ENCODE measurements at places on chromosomes 11 and 22. TPM values are rescaled to one million over a fixed set of nuclear protein-coding genes. Genes with fewer than 3 reads are reported as not detected.
A peak's percentile ranks its signal among the peaks of the same experiment; 100 is the strongest.

TMPRSS5 gene
- total RNA-seq: 3.0 TPM

SCGB1D2 gene
- total RNA-seq: not detected

WNT7B gene
- total RNA-seq: 6.6 TPM

FAM181B gene
- total RNA-seq: 9.7 TPM

CNIH2 gene
- total RNA-seq: 33.1 TPM

PYGM gene
- 1.2 TPM for total RNA-seq

COPB1 gene
- total RNA-seq: 154 TPM

MYO7A gene
- total RNA-seq: 0.47 TPM

JOSD1 gene
- total RNA-seq: 66.1 TPM

GAS2L1 gene
- 7.3 TPM for total RNA-seq

TUB gene
- 88.3 TPM for total RNA-seq

MAPK8IP2 gene
- total RNA-seq: 76.3 TPM

HTR3A gene
- total RNA-seq: 0.31 TPM

GPHA2 gene
- total RNA-seq: not detected

OMP gene
- total RNA-seq: not detected

GRCh38 chr11:35747668-35748067 lies 85.1 kb downstream of the TRIM44 start:
- no peak for DNase-seq

- peak; percentile 9 for DNase-seq
These were observed 1329.0 kb downstream of the LRRC4C start for GRCh38 chr11:40130427-40130826.

DNA sequence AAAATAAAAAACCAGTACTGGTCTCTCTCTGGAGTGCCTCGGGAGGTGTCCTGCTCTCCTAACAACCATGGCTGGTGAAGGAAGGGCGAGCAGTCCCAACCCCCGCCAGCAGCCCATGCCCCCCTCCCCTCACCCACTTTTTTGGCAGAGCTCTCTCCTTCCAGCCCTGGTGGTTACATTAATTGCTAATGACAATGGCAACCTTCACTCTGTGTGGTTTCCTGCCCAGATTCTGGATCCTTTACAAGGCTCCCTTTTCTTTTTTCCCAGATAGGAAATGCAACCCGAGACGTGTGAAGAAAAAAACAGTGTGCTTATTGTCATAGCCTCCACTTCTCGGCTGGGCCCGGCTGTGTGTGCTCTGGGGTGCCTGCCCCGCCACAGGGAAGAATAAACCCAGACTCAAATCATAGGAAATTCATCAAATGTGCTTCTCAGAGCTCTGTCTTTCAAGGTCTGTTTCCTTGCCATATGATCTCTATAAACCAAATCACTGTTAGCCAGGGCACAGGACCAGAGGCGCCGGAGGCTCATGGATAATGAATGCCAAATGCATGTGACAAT lies 513.0 kb downstream of the SOX6 start:
- DNase-seq: peak; percentile 22

GRCh38 chr11:61771195-61771894 lies 18.9 kb downstream of the MYRF start:
- no peak for DNase-seq

- no peak for DNase-seq
These were observed 208.6 kb downstream of the LUZP2 start for GRCh38 chr11:24705474-24705873.

GRCh38 chr22:31622980-31623379 lies 39.0 kb downstream of the PISD start:
- no peak for DNase-seq

GRCh38 chr22:20563941-20564371 lies 56.5 kb downstream of the MED15 start:
- no peak for DNase-seq

DNA sequence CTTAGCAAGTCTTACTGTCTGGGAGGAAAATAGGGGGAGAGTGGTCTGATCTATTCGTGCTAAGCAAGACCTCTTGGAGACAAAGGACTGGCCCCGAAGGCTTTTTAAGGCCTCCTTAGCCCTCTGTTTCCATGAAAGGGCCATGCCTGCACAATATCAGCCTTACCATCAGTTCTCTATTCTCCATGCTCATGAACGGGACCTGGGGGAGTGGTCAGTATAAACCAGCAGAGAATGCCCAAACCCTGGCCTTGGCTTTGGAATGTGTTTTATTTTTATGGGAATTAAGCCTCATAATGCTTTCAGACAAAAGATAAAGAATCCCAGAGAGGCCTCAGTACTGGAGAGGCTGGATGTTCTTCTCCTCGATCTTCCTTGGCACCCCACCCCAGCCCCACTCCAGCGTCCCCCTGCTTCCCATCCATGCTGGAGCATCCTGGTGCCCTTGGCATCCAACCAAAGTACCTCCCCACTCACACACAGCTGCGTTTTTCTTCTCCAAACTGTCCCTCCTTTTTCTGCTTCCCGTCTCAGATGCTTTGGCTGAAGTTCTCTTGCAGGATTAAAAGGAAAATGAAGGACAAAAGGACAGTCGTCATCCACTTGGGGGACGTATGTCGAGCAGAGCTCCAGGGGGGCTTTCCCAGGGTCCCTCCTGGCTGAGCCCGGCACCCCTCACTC lies 18.6 kb downstream of the FXYD6 start:
- DNase-seq: no peak

DNA sequence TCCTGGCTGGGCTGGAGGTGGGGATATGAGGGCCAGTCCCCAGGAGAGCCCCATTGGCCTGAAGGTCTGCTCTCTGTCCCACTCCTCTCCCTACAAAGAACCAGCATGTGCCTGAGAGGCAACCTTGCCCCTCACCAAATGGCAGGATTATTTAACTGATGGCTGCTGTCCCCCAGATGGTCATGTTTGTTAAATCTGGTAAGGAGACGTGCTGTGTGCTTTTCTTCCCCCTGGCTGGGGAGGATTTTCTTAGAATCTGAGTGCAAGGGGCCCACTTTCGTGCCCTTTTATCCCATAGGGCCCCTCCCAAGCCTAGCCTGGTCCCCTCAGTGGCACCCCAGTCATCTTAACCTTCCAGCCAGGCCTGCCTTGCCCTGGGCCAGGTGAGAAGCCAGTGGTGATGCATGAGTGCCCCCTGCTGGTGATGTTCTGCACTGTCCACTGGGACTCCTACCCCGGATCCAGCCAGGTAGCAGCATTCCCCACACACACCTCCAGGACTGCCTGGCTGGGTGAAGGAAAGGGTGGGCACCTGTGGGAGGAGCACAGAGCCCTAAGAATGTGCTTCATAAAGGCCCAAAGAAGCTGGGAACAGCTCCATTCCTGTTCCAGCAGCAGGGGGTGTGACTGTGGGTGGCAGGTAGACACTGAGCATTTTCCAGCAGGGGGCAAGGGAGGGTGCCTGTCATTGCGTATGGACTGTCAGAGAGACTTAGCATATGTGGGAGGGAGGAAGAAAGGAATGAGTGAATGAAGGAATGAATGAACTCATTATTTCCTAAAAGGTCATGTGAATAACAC lies 28.9 kb downstream of the MFNG start:
- no peak for DNase-seq

GRCh38 chr22:30309951-30310741 lies 16.6 kb downstream of the TBC1D10A start:
- DNase-seq: no peak

GRCh38 chr11:34239465-34240149 lies 118.2 kb downstream of the ABTB2 start:
- DNase-seq: no peak

DNA sequence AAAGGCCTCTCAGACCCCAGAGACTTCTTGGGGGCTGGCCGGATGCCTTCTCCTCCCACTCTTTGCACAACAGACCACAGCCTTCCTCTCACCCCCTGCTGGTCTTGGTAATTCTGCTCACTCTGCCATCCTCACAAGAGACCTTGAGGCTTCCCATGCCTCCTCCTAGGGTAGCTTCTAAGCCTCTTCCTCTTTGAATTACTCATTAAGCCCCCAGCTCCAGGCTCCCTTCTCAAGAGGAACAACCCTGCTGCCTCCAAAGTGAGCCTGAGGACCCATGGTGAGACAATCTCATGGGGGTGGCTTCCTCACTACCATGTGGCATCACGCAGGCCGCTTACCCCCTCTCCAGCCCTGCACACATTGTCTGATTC lies 184.6 kb upstream of the SYT13 start:
- DNase-seq: no peak

- DNase-seq: no peak
These were observed 2.7 kb downstream of the PPFIBP2 start for GRCh38 chr11:7516475-7516874.

DNA sequence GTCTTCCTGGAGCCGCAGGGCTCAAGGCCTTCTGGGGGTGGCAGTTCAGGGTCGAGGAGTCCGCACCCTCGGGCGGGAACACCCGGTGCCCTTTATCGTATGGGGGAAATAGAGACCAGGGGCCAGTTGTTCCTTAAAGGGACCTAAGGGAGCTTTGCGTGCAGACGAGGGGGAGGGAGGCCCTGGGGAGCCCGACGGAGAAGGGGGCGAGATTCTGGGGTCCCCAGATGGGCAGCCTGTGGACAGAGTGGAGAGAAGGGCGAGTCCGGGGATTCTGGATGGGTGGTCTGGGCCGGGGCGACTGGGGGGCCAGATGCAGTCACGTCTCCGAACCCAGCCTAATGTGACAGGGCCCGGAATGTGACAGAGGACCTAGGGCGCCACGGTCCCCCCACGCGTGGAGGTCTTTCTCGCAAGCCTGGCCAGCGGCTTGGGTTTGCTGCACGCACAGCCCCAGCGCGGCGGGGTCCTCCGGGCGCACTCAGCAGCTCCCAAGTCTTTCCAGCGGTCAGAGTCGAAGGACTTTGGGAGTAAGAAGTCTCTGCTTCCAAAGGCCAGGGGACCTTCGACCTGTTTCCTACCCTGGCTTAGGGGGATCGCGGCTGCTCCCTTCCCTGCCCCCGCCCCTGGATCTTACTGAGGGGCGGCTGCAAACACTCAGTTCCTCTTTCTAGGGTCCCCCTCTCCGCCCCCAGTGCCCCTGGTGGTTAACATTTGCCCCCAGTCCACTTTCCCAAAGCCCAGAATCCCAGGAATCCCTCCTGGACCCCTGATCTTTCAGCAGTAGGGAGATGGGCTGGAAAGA lies 547 bp downstream of the TUBA8 start:
- no peak for DNase-seq

- no peak for DNase-seq
These were observed 314.8 kb upstream of the CADM1 start for GRCh38 chr11:115819014-115819413.
